ENCODE measurements at places on chromosomes 2 and 18.

- no peak for DNase-seq
Observed at GRCh38 chr2:74719066-74719465, 65.0 kb downstream of the SEMA4F start.

- DNase-seq = no peak
Observed at GRCh38 chr2:152930501-152930900, 212.1 kb downstream of the ARL6IP6 start.

GRCh38 chr18:32026491-32027086 lies 8.0 kb downstream of the RNF125 start:
- DNase-seq = no peak

DNA sequence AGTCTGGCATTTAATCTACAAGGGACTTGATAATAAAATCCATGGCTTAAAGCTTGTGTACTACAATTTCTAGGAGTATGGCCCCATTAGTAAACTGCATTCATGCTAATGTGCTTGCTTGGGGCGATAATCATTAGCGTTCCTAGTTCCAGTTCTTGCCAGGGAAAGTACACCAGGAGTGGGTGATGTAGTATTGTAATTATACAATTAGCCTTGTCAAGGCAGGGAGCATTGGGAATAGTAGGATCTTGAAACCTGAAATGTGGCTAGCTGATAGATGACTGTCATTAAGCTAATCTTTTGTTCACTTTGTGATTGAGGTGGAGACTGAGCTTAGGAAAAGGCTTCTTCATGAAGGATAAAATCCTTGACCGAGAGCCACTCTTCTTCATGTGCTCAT lies 989.2 kb downstream of the CPS1 start:
- no peak for DNase-seq

DNA sequence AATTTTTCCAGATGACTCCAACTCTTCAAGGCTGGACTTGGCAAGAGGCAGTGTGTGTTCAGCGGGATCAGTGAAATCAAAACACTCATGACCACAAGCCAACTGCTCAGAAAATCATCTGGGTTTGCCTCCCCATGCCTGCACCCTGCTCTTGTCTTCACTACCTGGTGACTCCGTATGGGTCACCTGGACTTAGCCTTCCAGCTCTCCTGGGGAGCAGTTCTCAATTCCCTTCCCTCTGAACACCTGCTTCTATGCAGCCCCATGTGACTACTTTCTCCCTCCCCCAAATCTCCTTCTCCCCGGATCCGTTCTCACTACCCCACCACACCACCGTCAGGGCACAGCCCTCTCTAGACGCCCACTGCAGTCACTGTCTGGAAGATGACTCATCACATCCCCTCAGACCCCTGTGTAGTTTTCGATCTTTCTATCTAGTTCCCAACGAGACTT lies 130.2 kb upstream of the ID2 start:
- no peak for DNase-seq

DNA sequence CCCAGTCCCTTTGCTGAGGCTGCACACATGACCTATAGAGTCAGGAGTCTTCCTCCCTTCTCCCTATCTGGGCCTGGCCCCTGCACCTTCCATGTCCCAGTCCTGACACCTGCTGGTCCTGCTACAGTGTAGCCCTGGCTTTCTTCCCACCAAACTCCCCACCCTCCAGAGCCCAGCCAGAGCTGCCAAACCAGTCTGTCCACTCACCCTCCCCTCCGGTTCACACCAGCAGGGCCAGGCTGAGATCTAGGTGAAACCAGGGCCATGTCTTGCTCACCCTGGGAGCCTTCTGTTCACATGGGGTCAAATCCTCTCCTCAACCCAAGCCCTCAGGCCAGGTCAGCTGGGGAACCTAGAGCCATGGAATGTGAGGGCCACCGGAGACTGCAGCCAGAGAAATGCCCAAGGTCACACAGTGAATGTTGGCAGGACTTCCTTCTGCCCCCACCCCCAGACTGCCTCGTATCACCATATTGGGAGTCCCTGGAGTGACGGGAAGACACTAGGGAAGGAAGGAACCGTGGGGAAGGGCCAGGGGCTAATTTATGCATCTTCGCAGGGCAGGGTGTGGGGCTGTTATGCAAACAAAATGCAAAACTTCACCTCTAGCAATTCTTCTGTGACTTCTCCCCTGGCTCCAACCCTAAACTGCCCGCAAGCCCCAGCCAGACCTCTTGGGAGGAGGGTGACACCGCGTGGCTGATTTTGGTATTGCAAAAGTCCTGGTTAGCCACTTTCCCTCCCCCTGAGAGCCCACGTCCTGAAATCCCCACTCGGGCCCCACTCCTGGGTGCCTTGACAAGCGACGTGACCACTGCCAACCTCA lies 14.6 kb downstream of the TNS1 start:
- peak; percentile 10 for DNase-seq

GRCh38 chr18:75083761-75084160 lies 125.2 kb downstream of the PTGR3 start:
- no peak for DNase-seq

DNA sequence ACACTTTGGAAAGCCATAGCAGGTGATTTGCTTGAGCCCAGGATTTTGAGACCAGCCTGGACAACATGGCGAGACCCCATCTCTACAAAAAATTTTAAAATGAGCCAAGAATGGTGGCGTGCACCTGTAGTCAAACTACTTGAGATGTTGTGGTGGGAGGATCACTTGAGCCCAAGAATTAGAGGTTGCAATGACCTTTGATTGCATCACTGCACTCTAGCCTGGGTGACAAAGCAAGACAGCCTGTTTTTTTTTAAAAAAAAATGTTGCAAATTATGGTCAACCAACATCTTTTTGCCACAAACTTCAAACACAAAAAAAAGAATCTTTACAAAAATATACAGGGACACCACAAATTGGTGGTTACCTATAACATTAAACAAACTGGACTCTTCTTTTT lies 40.3 kb downstream of the MEX3C start:
- DNase-seq = no peak

GRCh38 chr18:35851286-35851970 lies 121.1 kb upstream of the RMP24 start:
- DNase-seq = no peak

- no peak for DNase-seq
Observed at GRCh38 chr2:3176071-3176868, 201.3 kb downstream of the EIPR1 start.

DNA sequence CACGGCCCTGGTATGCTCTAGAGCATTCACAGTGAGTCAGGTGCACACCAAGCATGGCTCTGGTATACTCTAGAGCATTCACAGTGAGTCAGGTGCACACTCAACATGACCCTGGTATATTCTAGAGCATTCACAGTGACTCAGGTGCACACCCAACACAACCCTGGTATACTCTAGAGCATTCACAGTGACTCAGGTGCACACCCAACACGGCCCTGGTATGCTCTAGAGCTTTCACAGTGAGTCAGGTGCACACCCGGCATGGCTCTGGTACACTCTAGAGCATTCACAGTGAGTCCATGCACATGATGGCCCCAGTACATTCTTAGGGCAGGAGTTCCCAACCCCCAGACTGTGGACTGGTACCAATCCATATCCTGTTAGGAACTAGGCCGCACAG lies 158.1 kb downstream of the EIPR1 start:
- DNase-seq = no peak

DNA sequence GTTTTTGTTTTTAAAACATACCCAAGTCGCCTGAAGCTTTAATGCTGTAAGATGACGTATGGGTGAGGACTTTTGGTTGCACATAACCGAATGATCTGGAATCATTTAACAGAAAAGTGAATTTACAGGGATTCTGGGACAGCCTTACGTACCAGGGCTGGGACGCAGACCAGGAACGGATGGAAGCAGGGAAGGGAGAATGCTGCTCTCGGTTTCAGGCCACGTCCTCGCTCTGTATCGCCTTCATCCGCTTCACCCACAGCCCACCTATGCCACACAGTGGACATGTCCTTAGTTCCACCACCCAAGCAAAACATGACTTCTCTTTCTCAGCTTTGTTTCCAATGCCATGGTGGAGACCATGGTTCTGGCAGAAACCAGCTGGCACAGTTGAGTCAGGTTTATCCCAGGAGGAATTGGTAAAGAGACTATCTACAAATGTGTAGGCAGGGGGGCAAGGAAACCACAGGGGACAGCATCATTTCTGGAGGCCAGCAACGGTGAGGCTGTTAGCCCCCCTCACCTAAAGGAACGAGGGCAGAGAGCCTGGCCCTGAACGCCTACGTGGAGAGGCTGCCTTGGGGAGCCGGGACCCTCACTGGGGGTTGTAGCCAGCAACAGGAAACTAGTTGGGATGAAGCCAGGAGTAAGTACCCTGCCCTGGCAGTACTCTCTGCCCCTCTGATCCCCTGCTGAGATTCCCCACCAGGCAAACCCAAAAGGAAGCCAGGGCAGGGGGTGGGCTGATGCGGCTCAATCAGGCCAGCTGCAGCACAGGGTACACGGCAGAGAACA lies 132.5 kb downstream of the NDUFA10 start:
- DNase-seq = no peak

GRCh38 chr2:100995309-100996075 lies 6.6 kb upstream of the RPL31 start:
- no peak for DNase-seq

DNA sequence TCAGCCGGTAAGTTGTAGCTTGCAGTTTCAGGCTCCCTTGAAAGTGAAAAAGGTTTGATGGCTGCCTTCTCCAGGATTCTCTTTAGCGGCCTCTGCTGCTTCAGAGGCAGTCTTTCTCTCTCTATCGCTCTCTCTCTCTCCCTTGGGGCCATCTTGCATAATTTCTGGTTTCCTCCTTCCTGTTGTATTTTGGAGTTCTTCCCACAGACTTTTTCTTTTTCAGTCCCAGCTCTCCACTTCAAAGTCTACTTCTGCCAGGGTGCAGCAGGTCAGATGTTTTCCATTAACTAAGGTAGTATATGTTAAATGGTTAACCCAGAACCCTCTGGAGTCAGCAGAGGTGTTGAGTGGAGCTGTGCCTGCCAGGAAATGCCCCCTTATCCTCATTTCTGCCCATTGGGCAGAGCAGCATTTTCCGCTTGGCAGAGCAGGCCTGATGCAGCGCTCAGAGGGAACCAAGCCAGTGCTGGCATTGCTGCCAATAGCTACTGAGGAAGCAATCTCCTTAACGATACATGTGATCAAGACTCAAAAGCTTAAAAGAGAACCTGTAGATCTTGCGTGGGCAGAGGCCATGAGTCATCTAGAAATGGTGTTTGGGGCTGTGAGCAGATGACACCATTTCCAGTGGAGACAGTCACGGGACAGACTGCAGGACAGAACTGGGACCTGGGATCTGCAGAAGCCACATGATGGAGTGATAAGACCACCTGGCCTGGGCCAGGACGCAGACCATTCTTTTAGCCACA lies 20.8 kb downstream of the DBI start:
- DNase-seq = no peak

- DNase-seq = no peak
Observed at GRCh38 chr2:207871506-207871905, 101.8 kb upstream of the FZD5 start.

DNA sequence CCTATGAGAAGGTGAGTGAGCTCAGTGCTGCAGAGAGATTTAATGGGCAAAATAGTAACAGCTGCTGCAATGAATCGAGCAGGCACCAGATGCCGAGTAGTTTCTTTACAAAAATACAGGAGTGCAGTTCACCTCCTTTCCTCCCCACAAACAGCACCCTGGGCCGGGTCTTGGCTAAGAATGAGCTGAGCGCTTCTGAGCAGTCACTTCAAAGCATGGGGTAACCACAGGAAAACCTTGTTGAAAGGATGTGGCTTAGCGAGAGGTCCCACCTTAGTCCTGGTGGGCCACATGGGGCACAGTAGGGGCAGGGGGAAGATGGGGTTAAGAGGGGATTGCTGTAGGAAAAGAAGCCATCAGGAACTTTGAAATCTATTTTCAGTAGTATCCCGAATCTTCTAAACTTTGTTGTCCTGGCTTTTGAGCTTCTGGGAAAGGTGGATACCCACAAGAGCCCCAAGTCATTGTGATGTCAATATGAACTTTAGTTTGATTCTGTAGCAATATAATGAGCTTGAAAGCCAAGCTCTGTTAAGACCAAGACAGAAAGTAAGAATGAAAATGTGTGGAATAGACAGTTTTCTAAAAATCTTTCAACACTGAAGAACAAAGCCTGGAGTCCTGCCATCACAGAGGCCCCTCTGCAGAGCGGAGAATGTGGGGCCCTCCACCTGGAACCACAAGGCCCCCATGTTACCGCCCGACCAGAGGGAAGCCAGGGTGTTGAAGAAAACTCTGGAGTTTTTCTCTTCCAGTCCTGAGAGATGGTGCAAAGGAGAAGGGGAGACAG lies 101.0 kb upstream of the ZNF236 start:
- DNase-seq = peak; percentile 28

DNA sequence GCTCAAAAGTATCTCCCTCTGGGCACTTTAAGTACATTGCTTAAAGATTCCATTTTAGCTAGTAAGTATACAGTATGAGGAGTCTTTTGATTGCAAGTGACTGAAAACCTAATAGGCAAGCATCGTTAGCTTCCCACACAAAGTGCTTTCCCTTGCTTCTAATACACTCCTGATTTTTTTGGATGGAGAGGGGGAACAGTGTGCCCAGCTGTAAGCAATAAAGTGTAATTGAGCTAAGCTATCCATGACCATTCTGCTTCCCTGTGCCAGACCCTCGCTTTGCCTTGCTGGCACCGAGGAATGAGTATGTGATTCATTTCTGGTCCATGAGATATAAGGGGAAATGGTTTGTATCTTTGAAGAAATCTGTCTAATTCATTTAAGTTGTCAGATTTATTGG lies 3.8 kb upstream of the ZNF24 start:
- no peak for DNase-seq

- no peak for DNase-seq
Observed at GRCh38 chr2:34105006-34105767, 506.1 kb upstream of the FAM98A start.

- no peak for DNase-seq
Observed at GRCh38 chr2:178886006-178886405, 78.8 kb upstream of the TTN start.

DNA sequence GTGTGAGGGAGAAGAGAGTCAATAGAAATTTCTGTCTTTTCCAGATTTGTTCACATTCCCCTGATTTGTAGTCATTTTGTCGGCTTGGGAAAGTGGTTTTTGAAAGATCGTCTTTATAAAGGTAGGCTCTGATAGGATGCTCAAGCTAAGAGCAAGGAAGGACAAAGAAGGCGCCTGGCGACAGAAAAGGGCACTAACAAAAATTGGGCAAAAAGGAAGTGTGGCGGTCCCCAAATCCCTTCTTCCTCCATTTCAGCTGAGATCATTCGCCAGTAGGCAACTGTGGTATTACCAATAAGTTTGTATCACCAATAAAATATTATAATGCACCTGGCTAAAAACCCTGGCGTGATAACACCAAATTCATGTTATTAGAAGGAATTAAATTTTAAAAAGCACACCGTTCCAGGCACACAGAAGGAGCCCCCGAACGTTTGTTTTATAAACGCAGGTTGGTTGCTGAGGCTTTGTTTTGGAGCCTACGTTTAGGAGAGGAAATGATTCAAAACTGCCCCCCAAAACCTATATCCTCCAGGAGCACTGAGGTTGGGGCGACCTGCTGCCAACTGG lies 756 bp upstream of the PTPN4 start:
- no peak for DNase-seq

Data from stimulated activated CD8-positive, alpha-beta memory T cell treated with anti-CD3 and anti-CD28 coated beads, Interleukin-12 subunit alpha, Interleukin-12 subunit beta, amount 100 ng/mL, for 4 hours (primary cell).